Right forelimb (tissue), 1 donor: ENCODE measurements at places on chromosomes 5 and 9.
A peak's percentile ranks its signal among the peaks of the same experiment; 100 is the strongest.

DNA sequence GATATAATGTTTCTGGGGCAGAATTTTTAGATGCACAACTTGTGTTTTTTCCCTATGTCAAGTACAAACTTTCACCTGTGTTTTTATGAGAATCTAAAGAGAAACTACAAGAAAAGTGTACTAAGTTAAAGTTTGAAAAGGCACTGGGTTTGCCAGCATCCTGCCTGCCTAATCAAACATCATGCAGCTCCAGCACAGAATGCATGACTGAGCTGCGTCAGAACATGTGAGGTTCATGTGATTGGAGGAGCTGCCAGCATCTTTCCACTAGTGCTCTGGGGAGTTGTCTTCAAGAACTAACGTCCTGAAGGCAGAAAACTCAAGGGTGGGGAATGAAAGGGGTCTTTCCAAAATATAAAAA lies 46.1 kb upstream of the RIC1 start:
- peak; percentile 49 for DNase-seq

DNA sequence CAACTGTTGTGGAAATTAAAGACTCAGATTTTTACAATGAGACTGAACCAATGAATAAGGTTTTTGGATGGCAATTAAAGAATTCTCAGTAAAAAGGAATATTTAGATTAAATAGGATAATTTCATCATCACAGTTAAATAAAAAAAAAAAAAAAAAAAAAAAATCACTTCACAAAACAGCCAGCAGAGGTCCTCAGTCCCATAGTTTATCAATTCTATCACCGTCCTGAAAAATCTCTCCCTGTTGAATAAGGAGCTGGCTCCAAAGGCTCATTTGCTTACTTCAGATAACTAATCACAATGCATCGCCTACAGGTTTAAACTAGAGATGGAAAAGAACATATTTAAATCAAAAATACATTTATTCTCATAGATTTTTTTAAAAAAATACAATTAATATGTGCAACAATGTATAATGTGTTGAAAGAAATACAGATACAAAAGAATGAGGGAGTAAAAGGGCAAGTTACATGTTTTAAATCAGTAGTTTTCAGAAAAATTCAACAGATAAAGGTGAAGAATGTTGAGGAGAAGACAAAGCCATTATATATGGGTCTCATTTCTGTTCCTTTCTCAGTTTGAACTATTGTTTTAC lies 175.8 kb upstream of the CHD1 start:
- DNase-seq: no peak

DNA sequence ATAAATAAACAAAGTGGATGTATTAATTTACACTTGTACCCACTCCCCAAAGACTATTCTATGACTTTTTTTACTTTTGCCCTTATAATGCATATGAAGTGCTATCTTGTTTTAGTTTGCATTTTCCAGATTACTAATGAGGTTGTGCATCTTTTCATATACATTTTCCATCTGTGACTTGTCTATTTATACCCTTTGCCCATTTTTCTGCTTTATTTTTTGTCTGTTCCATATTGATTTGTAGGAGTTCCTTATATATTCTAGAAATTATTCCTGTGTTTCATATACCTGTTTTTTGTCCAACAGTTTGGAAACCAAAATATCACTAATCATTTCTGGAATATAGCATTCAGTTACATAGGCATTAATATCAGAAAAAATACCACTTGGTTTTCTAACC lies 54.0 kb upstream of the SLC30A5 start:
- DNase-seq: no peak

DNA sequence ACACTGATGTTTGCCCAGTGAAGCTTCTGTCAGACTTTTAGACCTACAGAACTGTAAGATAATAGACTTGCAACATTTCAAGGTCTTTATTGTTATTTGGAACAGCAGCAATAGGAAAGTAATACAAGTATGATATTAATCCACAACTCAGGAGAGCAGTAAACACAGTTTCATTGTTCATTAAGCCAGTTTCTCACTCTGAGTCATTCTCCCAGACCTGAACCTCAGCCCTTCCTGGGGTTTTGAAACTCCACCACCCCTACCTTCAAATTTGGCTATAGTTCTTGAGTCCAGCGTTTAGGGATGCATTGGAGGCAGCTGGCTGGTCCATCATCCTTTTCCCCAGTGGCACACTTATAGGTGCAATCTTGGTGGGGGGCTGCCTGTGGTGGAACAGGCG lies 203.2 kb downstream of the RAB3C start:
- DNase-seq: no peak
